RPMI8226 (cell line): ENCODE measurements at places on chromosomes 7 and 10.

DNA sequence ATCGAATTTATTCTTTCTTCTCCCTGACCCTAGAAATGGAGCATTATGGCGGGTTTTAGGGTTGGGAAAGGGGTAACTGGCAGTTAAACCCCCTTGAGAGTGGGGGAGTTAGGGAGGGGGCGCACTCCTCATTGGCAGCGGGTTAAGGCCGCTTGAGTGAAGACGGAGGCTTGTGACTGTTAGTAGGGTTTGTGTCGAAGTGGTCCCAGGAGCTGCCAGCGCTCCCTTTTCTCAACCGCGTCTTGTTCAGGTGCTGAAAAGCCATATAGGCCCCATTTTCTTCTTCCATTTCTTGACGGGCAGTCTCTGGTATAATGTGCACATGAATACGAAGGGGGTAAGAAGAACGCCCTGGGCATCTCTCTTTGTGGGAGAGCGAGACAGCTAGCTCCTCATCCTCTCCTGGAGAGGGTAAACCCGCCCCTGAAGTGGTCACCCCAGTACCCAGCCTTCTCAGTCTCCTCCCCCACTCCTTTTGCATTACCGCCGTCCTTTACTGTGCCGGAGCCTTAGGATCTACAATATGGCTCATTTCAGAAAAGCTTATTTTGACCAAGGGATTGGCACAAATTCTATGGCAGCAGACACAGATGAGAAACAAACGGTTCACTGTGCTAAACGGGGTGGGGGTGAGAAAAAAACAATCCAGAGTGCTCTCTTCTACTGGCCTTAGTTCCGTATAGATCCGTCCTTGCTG is 836 bp downstream of the KMT2E start:
- DNase-seq = peak; percentile 73

DNA sequence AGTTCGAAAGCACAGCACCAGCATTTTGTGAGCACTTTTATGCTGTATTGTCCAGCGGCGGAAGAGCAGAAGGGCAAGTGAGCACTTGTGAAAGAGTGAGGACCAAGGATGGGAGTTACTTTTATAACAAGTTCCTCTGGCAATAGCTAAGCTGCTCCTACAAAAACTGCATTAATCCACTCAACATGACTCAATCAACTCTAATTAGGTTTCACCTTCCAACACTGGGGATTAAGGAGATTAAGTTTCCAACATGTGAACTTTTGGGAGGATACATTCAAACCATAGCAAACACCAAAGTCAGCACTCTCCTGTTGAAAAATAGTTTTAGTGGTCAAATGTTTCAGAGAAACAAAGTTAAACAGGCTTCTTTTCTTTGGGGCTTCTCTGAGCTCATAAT is 844.5 kb downstream of the REEP3 start:
- DNase-seq = no peak

GRCh38 chr7:142774826-142775225 is 4.1 kb downstream of the PRSS2 start:
- no peak for DNase-seq

- DNase-seq = no peak
Observed at GRCh38 chr7:153920897-153921296, 131.3 kb upstream of the DPP6 start.

- peak; percentile 26 for DNase-seq
Observed at GRCh38 chr10:68543004-68543918, 15.9 kb upstream of the SLC25A16 start.

- DNase-seq = no peak
Observed at GRCh38 chr7:157496416-157497275, 159.8 kb downstream of the DNAJB6 start.

GRCh38 chr7:18494821-18495408 is 634 bp upstream of the HDAC9 start:
- peak; percentile 60 for DNase-seq

DNA sequence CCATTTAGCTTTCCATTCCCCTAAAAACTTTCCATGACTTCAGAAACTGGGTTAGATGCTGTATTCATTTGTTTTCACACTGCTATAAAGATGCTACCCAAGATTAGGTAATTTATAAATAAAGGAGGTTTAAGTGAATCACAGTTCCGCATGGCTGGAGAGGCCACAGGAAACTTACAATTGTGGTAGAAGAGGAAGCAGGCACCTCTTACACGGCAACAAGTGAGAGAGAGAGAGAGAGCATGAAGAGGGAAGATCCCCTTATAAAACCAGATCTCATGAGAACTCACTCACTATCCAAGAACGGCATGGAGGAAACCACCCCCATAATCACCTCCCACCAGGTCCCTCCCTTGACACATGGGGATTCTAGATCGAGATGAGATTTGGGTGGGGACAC is 336.8 kb downstream of the TFEC start:
- DNase-seq = no peak

GRCh38 chr10:70812814-70813213 is 2.9 kb upstream of the SGPL1 start:
- DNase-seq = no peak

GRCh38 chr10:75858339-75858738 is 426.9 kb downstream of the LRMDA start:
- no peak for DNase-seq

DNA sequence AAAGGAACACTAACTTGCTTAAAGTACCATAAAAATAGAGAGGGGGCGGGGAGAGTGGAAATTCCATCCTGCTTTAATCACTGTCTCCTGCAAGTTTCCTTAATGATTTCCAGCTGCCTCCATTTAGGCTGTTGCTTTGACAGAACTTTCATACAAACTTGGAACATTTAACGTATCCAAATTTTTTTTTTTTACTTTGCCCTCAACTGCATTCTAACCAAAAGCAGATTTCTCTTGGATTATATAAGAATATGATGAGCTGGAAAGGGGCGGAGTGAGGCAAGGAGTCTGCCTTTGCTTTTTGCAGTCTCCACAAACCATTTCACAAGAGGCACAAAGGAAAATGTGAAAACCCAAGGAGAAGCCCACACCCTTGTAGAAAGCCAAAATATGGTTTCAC is 46.6 kb upstream of the COL1A2 start:
- no peak for DNase-seq

GRCh38 chr10:124353091-124353815 is 65.5 kb downstream of the OAT start:
- DNase-seq = no peak

DNA sequence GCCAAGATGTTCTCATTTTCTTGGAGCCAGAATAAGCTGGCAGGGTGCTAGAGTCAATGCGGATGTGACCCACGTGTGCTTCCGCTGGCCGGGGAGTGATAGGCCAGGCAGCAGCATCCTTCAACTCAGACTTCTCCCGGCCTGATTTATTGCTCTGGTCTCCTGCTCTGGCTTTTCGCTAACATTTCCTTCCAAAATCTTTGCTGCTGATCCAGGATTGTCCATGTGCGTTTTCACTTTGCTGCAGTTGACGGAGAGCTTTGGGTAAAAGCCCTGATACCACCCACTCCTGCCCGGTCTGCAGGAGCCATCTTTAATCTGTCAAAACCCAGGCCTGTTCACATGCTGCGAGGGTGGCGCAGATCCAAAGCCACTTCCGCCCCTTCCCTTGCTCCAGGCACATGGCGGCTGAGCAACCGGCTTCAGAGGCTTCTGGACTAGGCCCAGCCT is 106.8 kb downstream of the CYP26A1 start:
- DNase-seq = no peak
